ENCODE measurements at places on chromosomes 3 and 15.

- DNase-seq = no peak
Measured at GRCh38 chr15:52524223-52525136, 4.2 kb downstream of the MYO5A start.

- no peak for DNase-seq
Measured at GRCh38 chr3:160686955-160687535, 10.1 kb downstream of the ARL14 start.

- no peak for DNase-seq
Measured at GRCh38 chr3:50530001-50530970, 26.9 kb upstream of the CACNA2D2 start.

DNA sequence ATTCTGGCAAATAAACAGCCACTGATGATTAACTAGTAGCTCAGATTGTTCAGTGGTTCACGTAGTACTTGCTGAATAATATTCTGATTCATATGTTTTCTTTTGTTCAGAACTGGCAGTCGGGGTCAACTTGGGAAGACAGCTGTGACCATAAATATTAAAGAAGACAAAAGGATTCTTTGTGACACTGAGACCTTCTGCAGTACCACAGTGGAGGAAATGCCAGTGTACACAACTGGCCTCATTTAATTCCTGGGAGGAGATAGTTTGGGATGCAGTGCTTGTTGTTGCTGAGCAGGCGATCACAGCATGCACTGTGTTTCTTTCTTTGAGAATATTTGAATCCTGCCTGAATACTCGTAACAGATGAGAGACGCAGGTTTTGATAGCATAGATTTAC is 26.7 kb upstream of the MCF2L2 start:
- DNase-seq = no peak

DNA sequence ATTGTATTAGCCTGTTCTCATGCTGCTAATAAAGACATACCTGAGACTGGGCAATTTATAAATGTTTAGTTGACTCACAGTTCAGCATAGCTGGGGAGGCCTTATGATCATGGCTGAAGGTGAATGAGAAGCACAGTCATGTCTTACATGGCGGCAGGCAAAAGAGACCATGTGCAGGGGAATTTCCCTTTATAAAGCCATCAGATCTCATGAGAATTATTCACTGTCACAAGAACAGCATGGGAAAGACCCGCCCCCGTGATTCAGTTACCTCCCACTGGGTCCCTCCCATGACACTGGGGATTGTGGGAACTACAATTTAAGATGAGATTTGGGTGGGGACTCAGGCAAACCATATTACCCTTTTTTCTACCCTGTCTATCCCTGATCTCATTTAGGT is 51.5 kb upstream of the MYZAP start:
- no peak for DNase-seq

- DNase-seq = no peak
Measured at GRCh38 chr15:48516121-48516520, 129.4 kb downstream of the FBN1 start.

DNA sequence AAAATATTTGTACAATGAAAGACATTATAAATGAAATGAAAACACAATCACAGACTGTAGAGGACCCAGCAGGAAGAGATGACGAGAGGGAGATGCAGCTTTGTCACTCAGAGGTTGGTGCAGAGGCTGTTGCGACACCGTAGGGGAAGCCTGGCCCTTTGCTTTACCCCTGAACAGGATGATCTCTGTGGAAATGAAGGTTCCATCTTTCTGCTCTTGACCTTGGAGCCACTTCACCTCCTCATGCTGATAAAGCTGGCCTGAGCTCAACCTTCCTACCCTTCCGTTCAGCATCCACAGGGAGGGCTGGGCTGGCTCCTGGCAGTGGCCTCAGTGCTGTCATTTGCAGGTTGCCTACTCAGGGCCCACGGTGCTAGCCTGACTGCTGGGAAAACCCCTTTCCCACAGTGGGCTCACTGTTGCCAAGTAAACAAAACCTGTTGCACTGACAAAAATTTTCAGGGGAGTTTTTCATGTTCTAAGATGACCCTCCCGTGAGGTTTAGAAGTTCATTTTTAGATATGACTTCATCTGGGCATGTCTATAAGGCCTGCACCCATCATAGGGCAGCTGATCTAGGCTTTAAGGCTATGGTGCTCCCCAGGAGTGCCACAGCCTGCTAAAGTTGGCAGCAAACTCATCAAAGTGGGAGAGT is 3.0 kb upstream of the CD80 start:
- DNase-seq = no peak

GRCh38 chr3:28726840-28727239 is 378.2 kb upstream of the AZI2 start:
- no peak for DNase-seq

DNA sequence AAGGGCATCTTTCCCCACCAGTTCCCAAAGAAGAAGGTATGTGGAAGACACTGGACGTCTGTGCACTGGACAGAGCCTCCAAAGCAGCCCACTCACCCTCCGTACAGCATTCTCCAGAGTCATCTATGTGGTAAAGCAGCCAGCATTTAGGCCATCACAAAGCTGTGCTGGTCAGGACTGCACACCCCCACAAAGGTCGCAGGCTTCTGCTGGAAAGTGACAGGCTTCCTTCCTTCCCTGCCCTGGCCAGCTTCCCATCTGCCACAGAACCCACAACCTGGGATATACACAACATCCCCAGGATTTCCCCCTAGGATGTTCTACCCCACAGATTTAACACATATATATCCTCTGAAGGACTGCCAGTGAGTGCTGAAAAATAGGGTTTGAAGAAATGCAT is 64.6 kb upstream of the GALNT15 start:
- DNase-seq = no peak

DNA sequence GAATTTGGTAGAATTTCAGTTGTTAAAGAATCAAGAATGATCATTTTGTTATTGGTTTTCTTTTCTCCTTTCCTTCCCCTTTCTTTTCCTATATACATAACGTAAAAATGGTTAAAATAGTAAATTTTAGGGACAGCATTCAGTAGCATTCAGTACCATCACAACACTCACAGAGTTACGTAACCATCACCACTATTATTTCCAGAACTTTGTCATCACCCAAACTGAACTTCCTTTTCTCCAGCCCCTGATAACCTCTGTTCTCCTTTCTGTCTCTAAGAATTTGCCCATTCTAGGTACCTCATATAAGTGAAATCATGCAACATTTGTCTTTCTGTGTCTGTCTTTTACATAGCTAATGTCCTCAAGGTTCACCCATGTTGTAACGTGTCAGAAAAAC is 165.3 kb downstream of the AKAP13 start:
- no peak for DNase-seq

GRCh38 chr15:45921376-45921775 is 286.5 kb downstream of the SQOR start:
- peak; percentile 44 for DNase-seq

GRCh38 chr15:63211092-63211490 is 21.7 kb downstream of the RAB8B start:
- DNase-seq = no peak

GRCh38 chr15:90531147-90531546 is 1.4 kb downstream of the CRTC3 start:
- DNase-seq = no peak

DNA sequence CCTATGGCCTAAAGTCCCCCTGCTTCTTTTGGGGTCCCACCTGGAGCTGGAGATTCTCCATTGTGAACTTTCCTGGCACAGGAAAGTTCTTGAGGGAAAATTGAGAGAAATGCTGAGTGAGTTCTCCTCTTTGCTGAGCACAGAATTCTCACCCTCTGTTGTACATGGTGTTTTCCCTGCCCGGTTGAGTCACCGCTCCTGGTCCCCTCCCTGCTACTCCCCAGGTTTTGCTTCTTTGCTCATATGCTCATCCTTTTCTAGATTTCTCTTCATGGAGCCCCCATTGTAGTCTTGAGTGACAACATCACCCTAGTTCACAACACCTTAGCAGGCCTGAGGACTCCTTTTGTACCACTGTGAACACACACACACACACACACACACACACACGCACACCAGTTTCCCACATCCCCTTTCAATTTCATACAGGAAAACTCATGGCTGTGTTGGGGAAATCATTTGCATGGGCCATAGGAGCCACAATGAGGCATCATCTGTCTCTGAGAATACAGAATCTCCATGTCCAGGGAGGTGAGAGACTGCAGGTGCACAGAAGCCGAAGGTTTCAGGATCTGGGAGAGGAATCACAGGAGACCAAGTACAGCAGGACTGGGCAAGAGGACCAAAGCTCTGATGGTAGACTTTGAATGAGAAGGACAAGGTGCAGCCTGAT is 585.3 kb downstream of the GOLGA6L6 start:
- DNase-seq = no peak
